NCI-H1417 treated with DMSO at 0.1 percent for 48 hours (cell line): ENCODE measurements at places on chromosomes 12 and 14.
A peak's percentile ranks its signal among the peaks of the same experiment; 100 is the strongest.

- DNase-seq: no peak
Measured at GRCh38 chr14:71932229-71932981, at the start of gene RGS6. RGS6 (plus strand) TSS chr14:71932429.

- DNase-seq: no peak
Measured at GRCh38 chr14:96205059-96205977, 679 bp downstream of the BDKRB2 start.

- peak; percentile 10 for DNase-seq
Measured at GRCh38 chr14:64196814-64197411, 97.3 kb downstream of the ESR2 start.

- no peak for DNase-seq
Measured at GRCh38 chr12:2507814-2508213, 287.0 kb upstream of the FKBP4 start.

- no peak for DNase-seq
Measured at GRCh38 chr12:45655743-45656142, 73.8 kb upstream of the ARID2 start.

DNA sequence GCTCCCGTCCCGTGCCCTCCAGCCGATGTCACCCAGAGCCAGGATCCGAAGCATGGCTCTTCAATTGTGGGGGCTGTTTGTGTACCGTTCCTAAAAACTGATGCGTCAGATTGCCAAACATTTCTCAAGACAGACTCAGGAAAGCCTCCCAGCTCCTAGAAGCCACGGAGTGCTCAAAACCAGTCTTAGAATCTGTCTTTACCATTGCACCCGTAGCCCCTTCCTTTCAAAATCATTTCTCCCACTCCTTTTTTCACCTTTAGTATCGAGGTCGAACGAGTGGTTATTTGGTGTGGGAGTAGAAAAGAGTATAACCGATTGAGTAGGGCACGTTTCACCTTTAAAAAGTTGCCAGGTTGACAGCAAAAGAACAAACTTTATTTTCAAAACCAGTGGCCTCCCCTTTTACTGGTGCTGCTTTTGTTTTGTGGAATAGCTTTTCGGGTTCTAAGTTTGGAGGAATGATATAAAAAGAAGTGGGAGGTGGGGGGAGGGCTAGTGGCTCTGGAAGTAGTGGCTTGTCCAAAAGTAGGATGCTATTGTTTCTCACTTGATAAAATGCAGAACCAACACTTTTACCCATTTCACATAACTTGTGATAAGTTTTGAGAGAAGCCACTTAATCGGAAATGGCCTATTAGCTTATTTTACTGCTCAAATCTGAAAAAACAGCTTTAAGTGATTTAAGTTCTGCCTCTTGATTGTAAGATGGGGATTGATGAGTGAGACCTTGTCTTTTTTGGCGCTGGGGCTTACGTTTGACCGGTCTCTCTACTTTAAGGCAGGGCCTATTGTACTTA is 803 bp downstream of the STK38L start:
- no peak for DNase-seq

DNA sequence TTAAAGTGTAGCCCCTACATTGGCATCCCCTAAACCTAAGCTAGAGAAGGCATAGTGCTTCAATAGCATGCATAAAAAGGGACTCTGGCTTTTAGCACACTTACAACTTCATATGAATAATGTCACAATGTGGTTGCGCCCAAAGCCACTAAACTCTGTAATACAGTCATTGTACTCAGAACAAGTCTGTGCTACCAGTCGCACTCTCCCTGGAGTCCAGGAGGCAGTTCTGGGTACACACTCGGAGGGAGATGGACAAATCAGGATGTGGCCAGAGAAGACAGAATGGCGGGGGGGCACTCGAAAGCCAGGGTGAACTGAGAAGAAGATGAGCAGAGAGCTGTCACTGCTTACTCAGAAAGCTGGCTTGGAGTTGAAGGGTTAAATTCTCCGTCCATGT is 10.6 kb downstream of the SAMD4A start:
- DNase-seq: no peak

DNA sequence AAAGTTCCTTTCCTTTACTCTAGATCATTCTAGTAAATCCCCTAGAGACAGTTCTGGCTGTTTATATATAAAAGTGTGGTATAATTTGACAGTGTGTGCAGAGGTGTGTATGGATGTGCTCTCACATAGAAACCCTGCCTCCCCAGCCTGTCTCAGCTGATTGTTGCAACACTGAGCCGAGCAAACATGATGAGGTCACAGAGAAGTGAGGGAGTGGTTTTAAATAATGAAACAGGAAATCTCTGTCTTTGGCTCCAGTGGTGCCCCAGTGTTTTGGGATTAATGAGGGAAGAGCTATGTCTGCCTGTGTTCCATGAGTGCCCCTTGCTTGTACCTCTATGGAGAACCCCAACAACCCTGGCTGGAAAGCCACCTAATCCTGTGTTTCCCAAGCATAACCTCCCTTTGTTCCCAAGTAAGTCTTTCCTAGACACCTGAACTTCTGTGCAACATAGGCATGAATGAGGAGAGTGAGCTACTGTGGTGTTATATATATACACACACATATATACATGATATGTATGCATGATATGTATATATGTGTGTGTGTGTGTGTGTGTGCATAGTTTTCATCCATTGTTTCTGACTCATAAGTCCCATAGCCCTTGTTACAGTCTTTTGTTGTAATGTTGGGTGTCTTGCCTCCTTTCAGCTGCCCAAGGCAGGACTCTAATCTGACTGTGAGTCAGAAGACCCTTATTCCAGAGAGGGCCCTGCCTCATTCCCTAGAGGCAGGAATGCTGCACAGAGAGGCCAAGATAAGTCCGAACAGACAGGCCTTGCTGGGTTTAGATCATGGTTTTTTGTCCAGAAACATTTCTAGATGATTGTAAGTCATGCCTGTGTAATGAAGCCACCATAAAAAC is 18.0 kb downstream of the TRAF3 start:
- DNase-seq: peak; percentile 19

GRCh38 chr12:63844391-63845341 is at the start of gene SRGAP1:
SRGAP1 (plus strand) TSS chr12:63844700; CDS start chr12:63844817, 117 bp downstream.
- DNase-seq: peak; percentile 45

- no peak for DNase-seq
Measured at GRCh38 chr14:97866195-97866594, 1069.0 kb downstream of the VRK1 start.
